Right renal cortex interstitium (tissue), 3 donors: ENCODE measurements at places on chromosomes 1 and 21.

DNA sequence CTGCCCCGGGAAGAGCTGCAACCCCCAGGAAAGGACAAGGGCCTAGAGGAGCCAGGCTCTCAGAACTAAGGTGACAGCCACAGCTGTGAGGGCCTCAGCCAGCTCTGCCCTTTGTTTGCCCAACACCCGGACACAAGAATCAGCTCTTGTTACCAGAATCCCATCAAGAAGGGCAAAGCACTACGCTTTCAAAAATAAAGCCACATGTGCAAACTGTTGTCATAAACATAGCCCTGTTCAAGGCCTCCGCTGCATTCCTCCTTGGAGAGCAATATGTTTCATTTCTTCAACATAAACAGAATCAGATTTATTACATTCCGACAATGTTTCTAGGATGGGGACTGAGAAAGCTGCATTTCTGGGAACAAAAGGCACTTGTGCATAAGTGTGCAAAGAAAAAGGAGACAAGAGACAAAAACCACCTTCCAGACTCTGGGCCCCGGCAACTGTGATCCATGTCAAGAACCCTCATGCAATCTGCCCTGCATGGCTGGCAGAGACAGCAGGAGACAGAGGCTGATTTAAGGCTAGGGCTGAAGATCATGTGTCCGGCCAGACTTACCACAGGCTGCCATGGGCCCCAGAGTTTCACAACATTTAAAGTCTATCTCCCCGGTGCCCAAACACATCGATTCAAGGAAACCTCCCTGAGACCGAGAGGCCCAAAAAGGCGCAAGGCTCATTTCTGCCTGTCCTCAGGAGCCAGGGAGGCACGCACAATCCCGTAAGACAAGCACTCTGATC, 71.0 kb downstream of the SSBP3 start:
- no peak for DNase-seq

- no peak for DNase-seq
These were observed 1409.0 kb downstream of the PLA2G4A start for GRCh38 chr1:188237573-188238348.

DNA sequence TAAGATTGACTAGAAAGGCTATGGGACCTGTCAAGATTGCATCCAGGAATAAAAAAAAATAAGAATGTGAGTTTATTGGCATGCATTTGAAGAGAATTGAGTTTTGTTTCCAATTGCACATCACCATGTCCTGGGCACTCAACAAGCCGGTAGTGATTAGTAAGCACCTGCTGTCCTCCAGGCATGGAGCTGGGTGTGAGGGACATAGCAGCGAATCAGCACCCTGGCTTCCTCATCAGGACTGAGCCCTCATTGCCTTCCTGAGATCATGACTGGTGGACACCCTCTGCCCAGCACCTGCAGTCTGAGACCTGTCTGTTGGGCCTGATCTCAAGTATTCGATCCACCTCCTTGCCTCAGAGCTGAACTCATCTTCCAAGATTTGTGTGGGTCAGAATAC, 26.8 kb downstream of the S100A6 start:
- no peak for DNase-seq

GRCh38 chr1:221725735-221726672, 15.9 kb downstream of the DUSP10 start:
- no peak for DNase-seq

- no peak for DNase-seq
These were observed 3.0 kb upstream of the SESN2 start for GRCh38 chr1:28256197-28256827.

DNA sequence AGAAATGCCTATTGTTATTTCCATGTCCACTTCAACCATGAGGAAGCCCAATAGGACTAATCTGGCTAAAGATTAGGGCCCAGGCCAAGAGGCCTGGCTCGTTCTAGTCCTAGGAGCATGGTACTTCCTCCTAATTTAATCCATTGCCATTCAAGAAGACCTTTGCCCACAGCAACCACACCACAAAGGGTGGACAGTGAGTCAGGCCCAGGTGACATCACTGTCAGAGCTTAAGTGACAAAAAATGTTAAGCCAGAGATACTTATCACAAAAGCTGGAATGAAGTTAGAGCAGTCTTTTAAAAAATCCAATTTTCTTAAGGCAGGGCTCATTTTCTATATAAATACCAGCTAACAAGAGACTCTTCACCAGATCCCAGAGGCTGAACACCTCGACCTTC, at the start of gene SPRR3:
Gene SPRR3 (plus strand): TSS at position 368 of the 400 bp plus-strand sequence. CDS start 1,272 bp downstream, outside the sequence.
- no peak for DNase-seq

DNA sequence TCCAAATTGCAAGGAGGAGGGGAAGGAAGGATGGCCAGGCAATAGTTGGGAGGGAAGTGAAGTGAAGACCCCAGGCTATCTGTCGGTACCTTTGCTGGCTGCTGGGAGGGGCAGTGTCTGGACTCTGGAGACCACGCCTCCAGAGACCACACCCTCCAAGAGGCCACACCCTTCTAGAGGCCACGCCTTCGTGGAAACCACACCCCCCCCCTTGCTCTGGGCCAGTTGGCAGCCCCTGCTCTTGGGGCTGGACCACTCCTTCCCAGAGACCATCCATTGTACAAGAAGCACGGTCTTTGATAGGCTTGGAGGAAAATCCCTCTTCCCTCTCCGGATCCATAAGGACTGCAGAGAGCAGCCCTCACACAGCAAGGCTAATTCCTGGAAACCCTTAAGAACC, 73.1 kb downstream of the RYR2 start:
- no peak for DNase-seq

GRCh38 chr1:158999316-159000069, 10.2 kb upstream of the IFI16 start:
- peak; percentile 83 for DNase-seq

- DNase-seq = no peak
These were observed 179.1 kb downstream of the SLC44A5 start for GRCh38 chr1:75431843-75432242.

- no peak for DNase-seq
These were observed 19.0 kb downstream of the SAMSN1 start for GRCh38 chr21:14526836-14527695.

DNA sequence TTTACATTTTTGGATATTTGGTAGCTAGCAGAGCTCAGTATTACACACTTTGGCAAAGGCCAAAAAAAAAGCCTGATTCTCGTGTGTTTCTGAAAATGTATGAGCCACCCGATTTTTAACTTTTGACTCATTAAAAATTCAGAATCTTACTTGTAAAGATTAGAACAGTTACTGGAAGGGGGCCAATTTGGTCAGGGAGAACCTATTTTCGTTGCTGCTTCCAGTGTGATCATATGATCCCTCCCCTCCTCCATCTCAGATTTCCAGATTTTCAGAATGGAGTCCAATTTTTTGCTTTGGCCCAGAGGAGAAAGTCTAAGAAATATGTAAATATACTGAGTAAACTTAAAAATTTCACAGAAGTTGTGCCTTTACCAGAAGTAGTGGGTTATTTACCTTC, 3.2 kb upstream of the OR2AK2 start:
- no peak for DNase-seq

GRCh38 chr1:58465176-58465575, 81.3 kb downstream of the OMA1 start:
- DNase-seq = no peak

DNA sequence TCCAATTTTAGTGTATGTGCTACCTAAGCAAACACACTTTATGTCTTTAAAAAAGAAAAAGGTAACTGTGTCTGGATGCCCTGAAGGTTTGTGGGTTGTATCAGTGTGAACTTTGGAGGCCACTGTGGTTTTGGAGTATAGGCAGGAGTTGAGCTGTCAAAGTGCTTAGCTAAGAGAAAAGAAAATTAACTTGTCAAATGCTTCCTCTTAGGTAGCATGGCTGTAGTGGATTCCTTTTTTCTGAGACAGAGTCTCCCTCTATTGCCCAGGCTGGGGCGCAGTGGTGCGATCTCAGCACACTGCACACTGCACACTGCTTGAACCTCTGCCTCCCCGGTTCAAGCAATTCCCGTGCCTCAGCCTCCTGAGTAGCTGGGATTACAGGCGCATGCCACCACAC, 11.2 kb upstream of the SLC41A1 start:
- no peak for DNase-seq

GRCh38 chr1:62962901-62963776, 179.2 kb downstream of the ATG4C start:
- DNase-seq = no peak
